Amniotic stem cell (primary cell): ENCODE measurements at places on chromosomes 3 and 15.
A peak's percentile ranks its signal among the peaks of the same experiment; 100 is the strongest.

DNA sequence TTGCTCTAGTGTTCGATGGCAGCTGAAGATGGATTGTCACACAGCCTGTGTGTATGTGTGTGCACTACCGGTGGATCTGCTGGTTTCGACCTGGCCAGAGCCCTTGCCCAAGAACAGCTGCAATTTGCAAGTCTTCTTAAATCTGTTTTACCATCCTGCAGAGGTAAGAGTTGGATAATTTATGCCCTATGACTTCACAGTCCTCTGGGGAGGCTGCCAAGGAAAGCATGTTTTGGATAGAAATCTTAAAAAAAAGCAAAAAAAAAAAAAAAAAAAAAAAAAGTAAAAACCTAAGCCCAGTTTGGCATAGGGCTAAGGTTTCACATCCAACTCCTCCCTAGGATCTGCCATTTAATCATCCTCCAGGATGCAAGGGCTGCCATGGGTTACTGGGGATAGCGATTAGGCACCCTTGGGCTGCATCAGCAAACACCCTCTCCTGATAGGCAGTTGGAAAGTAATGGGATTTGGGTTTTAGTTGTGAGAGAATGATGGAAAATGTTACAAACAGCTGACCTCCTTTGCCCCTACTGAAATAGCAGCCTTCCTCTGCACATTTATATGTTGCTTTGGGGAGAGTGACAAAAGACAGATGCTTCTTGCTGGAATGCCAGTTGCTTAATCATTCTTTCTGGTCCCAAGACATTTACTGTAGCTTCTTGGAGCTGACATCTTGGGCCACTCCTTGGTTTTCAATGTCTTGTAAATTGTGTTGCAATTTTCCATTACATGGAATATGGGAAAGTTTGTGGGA lies 35.4 kb downstream of the CD200R1L start:
- DNase-seq: peak; percentile 23

- no peak for DNase-seq
These were observed 6.8 kb upstream of the KATNBL1 start for GRCh38 chr15:34216527-34217270.

DNA sequence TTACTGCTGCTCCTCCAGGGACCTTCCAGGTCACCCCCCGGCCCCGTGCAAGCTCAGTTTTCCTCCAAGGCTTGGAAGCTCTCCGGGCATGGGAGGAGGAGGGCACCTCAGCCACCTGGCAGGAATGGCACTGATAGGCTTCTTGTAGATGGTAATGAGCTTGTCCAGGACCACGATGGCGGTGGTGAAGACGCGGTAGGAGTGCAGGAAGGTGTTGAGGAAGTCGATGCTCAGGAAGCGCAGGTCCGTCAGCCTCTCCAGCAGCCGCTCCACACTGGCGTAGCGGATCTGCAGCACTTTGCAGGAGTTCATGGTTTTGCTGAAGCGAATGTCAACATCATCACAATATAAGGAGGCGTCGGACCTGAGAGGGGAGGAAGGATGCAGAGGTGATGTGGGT lies 61.2 kb upstream of the CTSH start:
- DNase-seq: no peak

- peak; percentile 17 for DNase-seq
These were observed 209.2 kb upstream of the ZPLD1 start for GRCh38 chr3:102225407-102226132.

DNA sequence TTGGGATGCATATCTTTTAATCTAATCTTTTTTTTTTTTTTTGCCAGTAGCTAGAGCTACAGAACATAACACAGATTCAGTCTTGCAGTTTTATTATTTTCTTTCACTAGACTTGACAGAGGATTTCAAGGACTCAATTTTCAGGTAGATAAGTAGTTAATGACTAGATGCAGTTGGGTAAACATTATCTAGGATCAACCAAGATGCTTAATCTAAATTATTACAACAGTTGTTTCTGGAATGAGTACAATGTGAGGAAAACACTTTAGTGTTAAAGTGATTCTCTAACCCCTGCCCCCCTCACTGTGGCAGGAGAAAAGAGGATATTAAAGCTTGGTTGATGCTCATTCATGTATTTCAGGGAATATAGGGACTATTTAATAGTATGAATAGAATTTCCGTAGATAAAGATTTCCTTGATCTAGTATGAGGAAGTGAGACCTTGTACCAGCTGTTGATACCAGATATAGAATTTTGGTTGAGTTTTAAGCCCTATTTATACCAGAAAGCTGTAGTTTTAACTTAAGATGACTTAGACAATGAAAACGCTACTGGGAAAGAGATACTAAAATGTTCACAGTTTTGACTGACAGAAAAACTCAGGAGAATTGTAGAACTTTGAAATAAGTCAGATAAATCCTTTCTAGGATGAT lies 389.0 kb upstream of the C2CD4B start:
- DNase-seq: no peak
